ENCODE measurements at places on chromosomes 11 and 22.
A peak's percentile ranks its signal among the peaks of the same experiment; 100 is the strongest.

DNA sequence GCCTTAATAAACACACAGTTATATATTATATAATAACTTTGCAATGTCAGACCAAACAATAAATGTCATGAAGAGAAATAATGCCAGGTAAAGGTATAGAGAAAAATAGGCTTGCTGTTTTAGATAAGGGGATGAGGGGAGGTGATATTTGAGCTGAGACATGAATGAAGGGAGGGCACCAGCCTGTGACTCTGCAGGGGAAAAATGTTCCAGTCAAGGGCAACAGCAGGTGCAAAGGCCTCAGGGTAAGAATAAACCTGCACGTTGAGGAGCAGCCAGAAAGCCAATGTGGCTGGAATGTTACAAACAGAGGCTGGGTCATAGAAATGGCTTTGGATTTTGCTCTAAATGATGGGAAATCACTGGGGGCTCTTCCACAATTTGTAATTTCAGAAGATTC is 519.6 kb downstream of the SOX6 start:
- DNase-seq: no peak

GRCh38 chr22:47200273-47201051 is 438.0 kb downstream of the TBC1D22A start:
- no peak for DNase-seq

- DNase-seq: no peak
Measured at GRCh38 chr22:47776329-47776728, 1013.9 kb downstream of the TBC1D22A start.

DNA sequence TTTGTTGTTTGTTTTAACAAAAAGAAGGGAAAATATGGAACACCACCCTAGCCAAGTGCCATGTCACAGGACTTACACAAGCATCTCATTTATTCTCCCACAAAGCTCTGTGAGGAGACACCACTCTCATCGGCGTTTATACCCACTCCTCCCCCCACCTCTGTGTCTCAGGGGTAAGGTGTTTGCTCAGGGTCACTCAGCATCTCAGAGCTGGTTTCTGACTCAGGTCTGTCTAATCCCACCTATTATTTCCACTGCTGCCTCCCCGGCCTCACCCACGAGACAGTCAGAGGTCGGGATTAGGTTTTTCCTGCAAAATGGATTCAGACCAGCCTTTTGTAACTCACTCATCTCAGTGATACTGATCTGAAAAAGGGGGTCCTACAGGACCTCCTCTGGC is 786.0 kb downstream of the OPCML start:
- no peak for DNase-seq

DNA sequence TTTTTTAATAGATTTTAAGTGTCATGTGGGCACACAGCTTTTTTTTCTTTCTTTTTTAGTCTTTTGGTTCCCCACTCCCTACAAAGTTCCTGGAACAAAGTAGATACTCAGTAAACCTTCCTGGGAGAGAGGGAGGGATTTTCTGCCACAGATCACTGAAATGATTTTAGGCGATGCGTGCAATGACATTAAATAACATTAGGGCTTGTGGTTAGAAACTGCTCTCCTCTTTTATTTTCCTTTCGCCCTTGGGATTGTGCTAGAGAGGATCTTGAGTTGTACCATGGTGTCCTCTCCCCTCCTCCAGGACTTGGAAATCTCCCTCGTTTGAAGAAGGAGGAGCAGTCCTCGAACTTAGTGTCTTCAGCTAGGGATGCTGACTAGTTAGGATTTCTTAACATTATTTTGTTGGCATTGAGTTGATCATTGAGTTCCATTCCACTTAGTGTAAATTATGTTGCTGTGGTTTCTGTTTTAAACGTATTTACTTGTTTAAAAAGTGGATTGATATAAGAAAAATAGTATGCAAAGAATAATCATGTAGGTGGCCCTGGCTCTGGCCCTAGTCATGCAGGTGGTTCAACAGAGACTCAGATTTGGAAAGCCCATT is 88.4 kb downstream of the TRAF6 start:
- no peak for DNase-seq

- peak; percentile 49 for DNase-seq
Measured at GRCh38 chr11:119584193-119585042, 144.6 kb downstream of the NECTIN1 start.

DNA sequence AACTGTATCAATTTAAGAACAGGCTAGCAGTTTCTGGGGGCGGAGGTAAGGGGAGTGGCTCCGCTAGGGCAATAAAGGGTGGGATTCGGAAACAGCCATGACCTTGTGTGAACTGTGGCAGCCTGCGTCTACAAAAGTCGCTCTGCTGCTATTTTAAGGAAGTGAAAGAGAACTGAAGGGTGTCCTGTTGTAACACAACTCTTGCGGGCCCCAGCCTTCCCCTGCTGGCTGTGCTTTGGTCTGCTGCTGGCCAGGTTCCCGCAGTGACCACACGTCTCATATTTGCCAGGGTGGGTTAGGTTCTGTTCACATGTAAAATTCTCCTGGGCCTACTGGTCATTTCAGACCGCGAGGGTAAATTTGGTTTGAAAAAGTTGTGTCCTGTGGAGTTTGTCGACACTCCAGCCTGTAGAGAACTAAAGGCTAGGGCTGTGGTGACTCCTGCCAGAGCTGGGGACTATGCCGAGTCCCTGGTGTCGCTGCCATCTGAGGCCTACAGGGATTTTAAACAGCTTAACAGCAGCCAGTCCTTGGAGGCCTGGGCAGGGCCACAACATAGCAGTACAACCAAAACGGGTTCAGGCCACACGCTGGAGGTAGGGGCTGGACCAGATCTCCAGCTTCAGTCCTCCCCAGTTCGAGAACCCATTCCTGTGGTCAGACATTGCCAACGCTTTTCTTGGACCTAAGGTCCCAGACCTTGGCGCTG is 1.1 kb upstream of the PPFIBP2 start:
- no peak for DNase-seq

GRCh38 chr11:104343578-104343977 is 179.6 kb upstream of the PDGFD start:
- DNase-seq: peak; percentile 49

DNA sequence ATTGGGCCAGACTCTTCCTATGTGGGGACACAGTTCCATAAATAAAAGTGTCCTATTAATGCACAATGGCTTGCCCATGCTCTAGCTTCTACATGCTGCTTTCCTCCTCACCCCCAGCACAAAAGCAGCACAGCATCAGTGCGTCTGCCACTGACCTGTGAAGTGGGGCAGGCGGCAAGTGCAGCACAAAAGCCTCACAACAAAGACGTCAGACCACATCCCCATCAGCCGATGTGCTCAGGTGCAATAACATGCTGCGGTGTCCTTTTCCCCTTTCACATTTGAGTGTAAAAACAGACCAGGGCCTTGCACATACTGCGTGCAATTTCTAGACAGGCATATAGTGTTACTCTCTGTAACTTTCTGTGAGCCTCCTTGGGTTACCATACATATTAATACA is 12.8 kb downstream of the DKK3 start:
- no peak for DNase-seq

GRCh38 chr11:116229236-116229970 is 543.4 kb downstream of the BUD13 start:
- DNase-seq: no peak

DNA sequence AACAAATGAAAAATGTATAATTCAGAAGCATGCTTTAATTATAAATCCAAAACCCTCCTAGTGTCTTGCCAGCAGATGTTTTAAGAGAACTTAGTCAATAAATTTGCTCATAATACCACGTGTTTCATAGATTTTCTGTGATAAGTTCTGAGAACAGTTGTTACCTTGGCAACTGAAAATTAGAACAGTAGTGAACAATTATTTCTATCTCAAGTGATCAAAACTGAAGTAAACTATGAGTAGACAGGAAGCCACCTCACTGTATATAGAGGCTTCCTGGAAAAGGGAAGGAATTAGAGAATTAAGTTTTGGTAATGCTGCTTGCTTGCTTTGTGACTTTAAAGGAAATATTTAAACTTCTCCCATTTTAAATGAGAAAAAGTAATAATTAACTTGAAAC is 266.0 kb upstream of the ANO3 start:
- DNase-seq: no peak
